SK-MEL-5 (cell line): ENCODE measurements at places on chromosomes 2 and 18. TPM values are rescaled to one million over a fixed set of nuclear protein-coding genes. Genes with fewer than 3 reads are reported as not detected.

DNA sequence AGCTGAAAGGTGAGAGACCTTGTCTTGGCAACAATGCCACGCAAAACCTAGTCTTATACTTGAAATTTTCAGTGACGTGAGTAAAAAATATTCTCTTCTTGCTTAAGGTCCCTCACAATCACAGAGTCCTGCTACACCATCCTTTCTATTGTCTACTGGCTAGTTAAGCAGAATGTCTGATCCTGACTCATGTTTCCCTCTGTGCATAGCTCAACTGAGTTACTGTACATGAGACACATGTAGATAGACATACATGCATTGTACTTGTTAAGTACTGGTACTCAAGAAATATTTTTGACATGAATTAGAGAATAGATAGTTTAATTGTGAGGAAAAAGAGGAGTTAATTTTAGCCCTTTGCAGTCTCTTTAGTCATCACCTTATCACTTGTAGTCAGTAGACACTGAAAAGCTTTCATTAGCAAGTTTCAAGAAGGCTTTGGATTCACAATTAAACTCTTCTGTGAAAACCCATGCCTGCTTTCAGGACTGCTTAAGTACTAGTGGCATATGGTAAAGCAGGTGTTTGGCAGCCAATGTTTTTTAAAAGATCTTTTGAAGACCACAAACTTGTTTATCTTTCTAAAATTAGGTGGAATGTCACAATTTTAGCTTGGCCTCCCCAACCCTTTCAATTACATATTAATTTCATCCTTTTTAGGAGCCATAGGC is 158.7 kb upstream of the CCDC150 start:
- no peak for DNase-seq

GRCh38 chr18:79511271-79511670 is 115.5 kb downstream of the NFATC1 start:
- no peak for DNase-seq

DNA sequence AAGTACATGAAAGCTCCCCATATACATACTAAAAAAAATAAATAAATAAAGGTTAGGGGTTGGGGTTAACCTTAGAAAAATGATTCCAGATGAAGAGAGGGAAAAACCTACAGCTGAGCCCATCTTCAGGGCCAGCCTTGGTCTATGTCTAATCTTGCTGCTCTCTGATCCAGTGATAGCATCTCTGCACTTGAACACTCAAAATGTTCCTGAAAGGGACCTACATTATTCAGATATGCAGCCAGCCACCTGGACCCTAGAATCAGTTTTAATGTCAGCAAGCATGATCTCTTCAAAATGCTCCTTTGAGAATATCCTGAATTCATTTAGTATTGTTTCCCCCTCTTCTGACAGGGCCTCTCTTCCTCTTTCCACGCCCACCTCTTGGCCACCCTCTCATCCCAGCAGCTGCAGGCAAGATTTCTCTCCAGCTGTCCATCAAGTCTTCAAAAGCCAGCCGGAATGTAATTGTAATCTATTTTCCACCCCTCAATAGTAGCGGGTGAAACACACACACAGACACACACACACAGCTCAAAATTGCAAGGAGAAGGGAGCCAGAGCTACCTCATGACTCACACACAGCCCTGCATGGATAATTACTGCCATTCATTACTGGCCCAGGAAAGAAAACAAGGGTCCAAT is 135.5 kb downstream of the MYO3B start:
- DNase-seq, result peak; percentile 86

MAL gene
- not detected in 2 replicates for total RNA-seq

DNA sequence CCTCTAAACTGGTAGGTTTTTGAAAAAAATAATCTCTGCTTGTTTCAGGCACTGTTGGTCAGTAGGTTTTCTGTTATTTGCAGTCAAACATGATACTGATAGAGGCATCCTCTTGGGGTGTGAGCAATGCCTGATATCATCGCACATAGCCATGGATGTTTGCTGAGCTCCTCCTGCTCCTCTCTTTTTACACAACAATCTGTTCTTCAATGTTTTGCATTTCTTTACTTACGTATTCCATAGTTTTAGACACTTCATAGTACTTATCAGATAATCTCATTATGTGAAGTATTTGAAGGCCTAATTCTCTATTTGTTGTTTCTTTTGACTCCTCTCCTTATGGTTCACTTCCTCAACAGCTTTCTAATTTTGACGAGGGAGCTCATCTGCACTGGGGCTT is 23.0 kb upstream of the HS6ST1 start:
- no peak for DNase-seq

ST6GAL2 gene
- total RNA-seq, result not detected in 2 replicates

AMER3 gene
- not detected in 2 replicates for total RNA-seq

LYG2 gene
- not detected in 2 replicates for total RNA-seq

GRCh38 chr18:42758852-42759251 is 356.6 kb downstream of the RIT2 start:
- DNase-seq, result no peak

DHRS9 gene
- not detected in 2 replicates for total RNA-seq

DNA sequence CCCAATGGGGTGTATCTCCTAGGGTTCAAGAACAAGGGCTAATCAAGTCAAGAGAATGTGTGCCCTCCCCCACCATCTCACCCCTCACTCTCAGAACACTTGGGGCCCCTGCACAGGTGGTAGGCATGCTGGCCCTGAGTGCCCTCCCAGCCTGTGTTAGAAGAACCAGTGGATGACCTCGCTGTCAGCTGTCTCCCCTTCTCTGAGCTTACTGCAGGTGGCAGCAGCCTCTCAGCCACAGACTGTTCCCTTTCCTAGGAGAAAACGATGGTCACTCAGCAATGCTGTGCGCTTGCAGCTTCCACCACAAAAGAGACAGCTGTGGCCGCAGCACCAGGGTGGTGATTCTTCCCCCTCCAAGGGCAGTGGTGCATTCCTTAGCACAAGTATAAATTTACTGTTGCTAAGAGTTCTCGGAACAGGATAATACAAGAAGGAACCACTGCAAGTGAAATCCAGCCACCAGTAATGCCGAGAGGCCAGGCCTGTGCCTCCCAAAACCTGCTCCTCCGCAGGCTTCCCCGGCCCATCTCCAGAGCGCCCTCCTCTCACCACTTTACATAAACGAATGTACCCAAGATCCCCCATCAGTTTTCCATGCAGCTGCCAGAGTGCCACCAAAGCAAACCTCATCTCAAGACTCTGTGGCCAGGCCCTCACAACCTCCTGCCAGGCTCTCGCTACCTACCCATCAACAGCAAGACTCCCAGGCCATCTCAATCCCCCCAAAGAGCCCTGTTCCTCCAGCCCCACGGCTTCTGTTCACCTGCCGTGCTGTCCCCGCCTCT is 935 bp upstream of the RAMP1 start:
- peak; percentile 91 for DNase-seq

GRCh38 chr2:178905261-178905660 is 98.0 kb upstream of the TTN start:
- no peak for DNase-seq

DNA sequence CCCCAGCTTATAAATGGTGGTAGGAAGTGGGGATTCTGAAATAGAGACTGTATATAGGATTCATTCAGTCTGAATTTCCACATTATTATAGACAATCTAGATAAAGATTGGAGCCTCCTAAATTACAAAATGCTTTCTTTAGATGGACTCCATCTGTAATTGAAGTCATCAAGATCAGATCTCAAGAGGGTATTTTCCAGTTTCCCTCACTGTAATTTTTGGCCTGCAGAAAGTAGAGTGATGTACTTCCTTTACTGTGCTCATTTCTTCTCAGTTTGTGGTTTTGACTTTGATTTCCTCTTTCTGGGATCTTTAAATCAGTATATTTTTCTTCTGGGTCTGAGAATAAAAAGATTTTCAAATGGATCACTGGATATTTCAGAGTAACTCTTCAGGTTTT is 7.2 kb downstream of the BABAM2 start:
- no peak for DNase-seq

- DNase-seq, result no peak
These were observed 56.8 kb upstream of the SPAG16 start for GRCh38 chr2:213227458-213227857.
